ENCODE measurements at places on chromosomes 13 and 19.

DNA sequence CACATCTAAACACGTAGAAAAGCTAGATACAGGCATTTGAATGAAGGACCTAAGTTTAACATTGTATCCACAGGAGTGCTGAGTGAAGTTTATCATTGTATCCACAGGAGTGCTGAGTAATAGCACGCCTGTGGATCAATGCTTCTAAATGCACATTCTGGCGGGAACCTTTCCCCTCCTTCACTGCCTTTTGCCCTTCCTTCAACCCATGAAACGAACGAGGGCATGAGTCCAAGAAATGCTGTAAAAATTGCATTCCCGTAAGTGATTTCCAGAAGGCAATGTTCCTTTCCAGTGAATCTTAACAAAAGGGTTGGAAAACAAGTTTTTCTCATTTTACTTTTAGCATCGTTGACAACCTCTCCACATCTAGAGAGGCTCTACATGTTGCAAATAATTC lies 88.1 kb downstream of the ZDHHC20 start:
- DNase-seq: no peak

- no peak for DNase-seq
These were observed 40.6 kb upstream of the FAM216B start for GRCh38 chr13:42740753-42741152.

DNA sequence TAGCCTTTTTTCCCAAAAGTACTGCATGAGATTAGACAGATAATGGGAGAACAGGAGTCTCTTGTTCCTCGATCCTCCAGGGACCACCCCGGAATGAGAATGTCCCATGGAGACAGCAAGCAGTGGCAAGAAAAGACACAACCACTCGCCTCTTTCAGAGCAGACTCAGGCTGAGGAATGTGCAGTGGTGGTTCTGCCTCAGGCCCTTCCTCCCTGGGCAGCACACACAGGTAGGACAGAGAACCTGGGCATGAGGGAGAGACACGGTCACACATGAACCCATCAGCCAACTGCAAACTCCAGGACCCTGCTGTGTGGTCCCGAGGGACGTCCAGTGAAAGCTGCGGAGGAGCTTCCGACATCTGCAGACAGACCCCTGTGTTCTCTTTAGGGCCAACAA lies 31.0 kb downstream of the CRYL1 start:
- no peak for DNase-seq

DNA sequence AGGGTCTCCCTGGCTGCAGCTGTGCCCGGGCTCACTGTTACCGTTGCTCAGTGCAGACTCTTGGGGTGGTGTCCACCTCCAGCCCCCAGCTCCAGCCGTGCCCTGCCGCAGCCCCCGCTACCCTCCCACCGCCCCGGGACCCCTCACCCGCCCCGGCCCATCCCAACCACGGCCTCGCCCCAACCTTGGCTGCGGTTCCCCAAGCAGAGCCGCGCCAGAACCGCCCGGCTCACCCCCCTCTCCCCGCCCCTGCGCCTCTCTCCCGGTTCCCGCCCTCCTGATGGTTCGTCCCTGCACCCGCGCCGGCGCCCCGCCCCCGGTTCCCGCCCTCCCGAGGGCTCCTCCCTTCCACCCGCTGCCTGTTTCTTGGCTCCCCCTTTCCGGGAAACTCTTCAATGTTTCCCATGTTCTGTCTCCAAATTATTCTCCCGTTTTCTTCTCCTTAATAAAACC lies 40.3 kb downstream of the ANKRD10 start:
- peak; percentile 77 for DNase-seq
